Stimulated activated CD8-positive, alpha-beta memory T cell treated with anti-CD3 and anti-CD28 coated beads, Interleukin-7, amount 100 ng/mL, for 1 hour (primary cell): ENCODE measurements at places on chromosomes 11 and 22.

DNA sequence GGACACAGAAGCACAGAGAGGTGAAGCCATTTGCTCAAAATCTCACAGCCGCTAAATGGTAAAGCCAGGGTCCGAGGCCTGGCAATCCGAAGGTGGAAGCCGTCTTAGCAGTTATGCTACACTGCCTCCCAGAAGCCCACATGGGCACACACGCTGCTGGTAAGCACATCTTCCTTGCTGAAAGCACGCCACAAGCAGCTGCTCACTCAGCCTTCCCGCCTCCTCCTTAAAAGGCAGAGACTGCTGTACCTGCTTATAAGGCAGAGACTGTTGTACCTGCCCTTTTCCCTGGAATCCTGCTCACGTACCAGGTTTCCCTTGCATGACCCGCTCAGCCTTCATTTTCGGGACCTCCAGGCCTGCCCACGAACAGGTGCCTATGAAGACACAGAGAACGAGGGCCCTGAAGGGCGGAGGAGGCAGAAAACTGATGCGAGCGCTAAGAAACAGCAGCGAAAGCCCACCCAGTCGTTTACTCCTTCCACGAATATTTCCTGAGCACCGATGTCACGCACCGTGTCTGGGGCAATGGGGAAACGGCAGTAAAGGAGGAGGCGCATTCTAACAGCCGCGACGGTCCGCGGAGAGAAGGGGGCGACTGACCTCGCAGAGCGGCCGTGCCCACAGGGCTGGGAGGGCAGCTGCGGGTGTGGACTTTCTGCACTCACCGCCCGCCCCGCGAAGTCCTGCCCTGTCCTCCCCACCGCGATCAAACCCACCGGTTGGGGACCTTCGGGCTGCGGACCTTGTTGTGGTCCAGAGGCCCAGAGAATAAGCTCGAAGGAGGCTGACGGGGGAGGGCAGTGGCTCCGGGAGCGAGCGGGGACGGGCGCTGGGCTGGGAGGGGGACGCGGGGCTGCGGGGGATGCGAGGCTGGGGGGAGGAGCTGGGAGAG, 13.0 kb downstream of the SPATA19 start:
- no peak for DNase-seq

DNA sequence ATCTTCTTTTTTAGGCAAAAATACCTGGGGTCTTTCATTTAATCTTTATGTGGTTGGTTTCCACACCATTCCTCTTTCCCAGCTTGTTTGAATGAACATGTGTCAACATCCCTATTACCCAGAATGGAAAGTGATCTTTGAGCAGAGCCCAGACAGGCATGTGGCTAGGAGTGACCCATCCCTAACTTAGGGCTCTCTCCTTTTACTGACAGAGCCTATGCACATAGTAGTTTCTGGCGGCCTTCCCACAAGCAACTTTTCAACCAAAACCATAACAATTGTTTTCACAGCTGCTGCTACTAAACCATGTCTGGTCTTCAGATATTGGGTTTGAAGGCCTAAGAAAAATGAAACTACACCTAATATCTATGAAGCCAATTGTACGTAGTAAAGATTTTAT, 107.5 kb downstream of the TENM4 start:
- no peak for DNase-seq

DNA sequence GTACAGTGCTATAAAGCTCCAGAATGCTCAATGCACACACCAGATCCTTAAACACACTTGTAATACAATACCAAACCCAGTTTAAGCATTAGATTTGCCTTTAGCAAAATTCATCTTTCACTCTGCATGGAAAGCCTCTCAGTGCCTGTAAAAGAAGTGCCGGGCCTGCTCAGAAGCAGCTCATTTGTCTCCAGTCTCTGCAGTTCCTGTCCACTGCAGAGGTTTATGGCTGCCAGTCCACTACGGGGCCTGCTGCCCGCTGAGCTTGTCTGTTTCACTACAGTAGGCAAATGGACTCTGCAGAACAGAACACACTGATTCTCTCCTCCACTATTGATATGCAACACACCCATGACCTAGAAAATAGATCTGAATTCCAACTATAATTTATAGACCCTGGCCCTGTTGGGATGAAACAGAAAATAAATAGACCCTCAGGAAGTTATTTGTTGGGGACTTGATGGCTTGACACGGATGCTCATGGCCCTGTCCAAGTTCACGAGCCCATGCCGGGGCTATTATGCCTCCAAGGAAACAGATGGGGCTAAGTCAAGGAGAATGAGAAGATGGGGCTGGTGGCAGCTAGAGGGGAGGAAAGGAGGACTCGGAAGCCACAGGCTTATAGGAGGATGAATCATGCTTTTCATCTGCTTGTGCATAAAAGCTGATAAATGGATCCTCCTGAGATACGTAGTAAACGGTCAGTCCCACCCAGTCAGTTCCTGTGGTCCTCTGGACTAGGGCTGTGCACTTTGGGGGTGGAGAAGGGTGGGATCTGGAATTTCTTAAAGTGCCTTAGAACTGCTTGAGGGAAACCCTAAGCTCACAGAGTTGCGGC, 416.8 kb upstream of the TENM4 start:
- DNase-seq = no peak

GRCh38 chr11:133808393-133809140, 36.7 kb downstream of the SPATA19 start:
- no peak for DNase-seq

GRCh38 chr11:101974255-101974654, 57.9 kb upstream of the ANGPTL5 start:
- no peak for DNase-seq

- DNase-seq = no peak
Measured at GRCh38 chr11:58392746-58393145, 13.9 kb downstream of the OR5B3 start.

DNA sequence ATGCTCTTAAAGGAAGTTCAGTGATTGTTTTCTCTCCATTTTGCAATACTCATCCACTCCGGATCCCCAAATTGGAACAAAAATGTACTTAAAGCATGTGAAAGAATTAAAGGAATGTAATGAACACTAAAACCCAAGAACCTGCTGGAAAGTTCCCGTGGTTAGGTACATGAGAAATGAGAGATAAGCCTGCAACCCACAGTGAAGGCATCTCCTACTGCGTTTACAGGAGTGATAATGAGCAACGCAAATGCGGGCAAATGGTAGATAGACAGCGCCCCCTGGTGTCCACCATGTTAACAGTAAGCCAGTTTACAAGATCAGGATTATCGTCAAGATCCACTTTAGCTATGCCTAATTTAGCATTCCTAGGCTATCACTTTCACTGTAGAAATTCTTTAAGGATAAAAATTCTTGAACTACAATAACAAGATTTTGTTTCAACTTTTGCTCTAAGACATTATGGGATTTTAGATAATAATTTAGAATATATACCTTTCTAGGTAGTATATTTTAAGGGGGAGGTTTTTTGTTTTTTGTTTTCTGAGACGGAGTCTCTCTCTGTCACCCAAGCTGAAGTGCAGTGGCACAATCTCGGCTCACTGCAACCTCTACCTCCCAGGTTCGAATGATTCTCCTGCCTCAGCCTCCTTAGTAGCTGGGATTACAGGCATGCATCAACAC, 29.9 kb downstream of the ALG9 start:
- DNase-seq = peak; percentile 82

GRCh38 chr11:102239911-102240310, 77.4 kb upstream of the BIRC3 start:
- no peak for DNase-seq

DNA sequence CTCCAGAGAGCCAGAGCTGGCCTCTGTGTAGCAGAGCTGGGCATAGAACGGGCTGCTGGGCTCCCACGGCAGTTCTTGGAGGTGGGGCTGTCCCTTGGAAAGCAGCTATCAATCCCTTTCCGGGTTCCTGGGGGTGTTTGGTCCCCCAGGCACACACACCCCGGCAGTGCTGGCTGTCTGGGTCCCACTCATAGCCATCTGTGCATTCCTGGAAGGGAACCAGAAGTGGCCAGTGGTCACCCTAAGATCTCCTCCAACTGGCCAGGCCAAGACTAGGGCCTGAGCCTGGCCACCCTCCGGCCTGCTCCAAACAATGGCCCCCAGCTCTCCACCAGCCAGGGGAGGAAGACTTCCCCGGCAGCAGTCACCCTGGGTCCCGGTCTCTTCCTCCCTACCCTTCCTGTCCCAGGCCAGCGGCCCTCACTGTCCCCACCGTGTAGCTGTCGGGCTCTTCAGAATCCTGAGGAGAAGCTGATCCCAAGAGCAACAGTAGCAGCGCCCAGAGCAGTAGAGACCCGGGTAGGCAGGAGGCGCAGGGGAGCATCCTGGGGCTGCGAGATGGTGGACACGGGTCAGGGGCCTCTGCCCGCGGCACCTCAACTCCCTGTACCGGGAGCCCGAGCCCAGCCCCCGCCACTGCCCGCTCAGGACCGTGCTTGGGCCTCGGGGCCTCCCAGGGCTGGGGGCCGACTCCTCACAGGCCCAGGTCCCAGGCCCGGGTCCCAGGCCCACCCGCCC, 620 bp downstream of the EFEMP2 start:
- DNase-seq = no peak

DNA sequence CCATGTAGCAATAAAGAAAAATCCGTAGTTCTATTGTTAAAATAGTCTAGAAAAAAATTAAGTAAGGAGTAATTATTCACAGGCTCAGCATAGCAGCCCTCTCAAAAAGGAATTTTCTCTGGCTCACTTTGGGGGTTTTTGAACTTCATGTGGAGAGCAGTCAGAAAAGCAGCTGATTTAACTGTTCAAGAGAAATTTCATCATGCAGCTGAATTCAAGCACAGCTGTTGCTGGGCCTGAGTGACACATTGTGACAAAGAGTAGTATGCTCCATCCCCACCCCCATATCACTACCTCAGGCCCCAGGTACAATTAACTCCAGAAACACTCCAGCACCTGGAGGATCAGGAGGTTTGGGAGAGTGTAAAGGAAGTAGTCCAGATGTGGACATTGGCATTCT, 272.1 kb downstream of the FAM76B start:
- DNase-seq = no peak

GRCh38 chr22:46131151-46131587, 19.2 kb upstream of the PPARA start:
- DNase-seq = no peak

DNA sequence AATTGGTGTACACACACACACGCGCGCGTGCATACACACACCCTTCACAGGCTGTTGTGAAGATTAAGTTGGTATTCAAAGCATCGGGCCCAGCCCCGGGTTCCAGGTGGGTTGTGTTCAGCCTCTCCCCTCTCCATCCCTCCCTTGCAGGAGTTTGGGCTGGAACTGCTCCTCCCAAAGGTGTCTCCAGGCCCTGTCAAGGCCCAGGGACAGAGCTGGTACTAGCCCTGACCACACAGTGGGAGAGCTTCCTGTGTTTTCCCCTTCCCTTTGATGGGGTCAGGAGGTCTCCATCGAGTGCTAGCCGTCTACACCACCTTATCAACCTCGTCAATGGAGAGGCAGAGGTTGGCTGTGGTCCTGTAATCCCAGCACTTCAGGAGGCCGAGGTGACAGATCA, 36.5 kb upstream of the CSNK1E start:
- DNase-seq = no peak

GRCh38 chr22:24594569-24595120, 1.8 kb upstream of the LRRC75B start:
- no peak for DNase-seq

DNA sequence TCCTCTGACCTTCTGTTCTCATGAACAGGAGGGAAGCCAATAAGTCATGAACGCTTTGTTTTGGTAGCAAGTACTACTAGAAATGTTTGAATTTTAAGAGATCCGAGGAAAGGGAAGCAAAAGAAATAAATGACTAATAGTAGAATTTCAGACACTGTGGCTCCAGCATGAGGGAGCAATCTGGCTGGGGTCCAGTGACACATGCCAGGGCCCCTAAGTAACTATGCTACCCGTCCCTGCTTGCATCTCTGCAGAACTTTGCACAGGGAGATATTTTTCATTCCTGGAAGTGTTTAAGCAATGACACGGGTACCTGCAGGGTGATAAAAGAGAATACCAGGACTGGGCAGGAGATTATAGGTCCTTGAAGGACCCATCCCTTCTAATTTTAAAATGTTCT, 7.3 kb upstream of the ADAMTS8 start:
- DNase-seq = no peak

DNA sequence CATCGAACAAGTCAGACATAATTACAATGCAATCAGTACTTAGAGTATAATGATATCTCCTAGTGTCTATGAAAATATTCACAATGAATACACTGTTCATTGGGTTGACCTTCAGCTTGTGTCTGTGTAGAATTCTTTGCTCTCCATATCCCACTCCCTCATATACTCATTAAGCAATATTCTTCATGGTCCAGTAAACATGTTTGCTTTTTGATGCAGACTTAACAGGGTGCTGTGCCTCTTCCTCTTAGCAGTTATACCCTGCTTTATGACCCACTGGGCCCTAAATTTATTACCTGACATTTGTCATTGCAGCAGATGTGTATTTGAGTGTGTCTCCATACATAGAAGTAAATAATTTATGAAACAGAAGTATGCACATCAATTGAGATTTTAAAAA, 352.5 kb upstream of the CCDC179 start:
- no peak for DNase-seq

GRCh38 chr11:10441652-10442503, 13.2 kb upstream of the AMPD3 start:
- DNase-seq = no peak

- DNase-seq = no peak
Measured at GRCh38 chr22:38696606-38697424, 3.9 kb downstream of the JOSD1 start.

DNA sequence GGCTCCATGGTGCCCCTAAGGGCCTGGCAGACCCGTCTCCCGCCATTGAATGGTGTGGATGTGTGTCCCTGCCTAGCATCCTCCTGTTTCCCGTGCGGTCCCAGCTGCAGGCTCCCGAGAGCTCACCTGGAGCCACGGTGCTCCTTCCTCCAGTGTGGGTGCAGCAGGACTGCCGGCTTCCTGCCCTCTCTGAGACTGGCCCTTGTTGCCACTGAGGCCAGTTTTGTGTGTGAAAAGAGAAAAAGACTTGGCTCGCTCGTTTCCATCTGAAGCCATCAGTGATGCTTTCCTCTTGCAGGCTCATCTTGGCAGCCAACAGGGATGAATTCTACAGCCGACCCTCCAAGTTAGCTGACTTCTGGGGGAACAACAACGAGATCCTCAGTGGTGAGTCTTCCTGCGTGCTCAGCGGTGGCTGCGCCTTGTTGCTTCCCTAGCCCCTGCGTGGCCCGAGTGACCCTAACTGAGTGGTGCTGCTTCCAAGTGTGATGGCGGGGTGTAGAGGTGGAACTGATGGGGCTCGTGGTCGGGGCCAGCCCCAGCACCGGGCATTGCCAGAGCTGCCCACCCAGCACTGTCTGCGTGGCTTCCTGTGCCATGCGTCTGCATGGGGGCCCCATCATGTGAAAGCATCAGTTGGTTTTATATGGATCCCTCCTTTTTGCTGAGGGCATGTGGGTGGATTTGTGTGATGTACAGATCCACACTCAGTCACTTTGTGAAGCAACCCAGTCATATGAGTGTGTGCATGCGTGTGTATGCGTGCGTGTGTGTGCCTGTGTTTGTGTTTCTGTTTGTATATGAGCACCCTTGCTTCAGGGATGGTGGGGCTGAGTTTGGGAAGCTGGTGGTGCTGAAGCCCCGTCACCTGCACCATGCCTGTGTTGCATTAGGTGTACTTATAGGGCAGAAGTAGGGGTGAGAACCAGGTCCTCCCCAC, 22.4 kb downstream of the TANGO2 start:
- no peak for DNase-seq

DNA sequence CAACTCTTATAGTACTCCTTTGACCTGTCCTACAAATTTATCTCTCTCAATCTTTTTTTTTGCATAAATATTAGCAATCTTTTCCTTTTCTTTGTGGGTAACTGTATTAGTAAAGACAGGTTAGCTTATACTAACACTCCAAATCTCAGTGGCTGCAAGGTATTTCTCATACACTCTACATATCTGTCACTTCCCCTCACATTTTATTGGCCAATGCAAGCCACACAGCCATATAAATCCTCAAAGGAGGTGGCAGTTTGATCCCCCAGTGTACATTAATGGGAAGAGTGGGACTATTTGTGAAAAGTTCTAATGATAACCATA, 42.6 kb upstream of the EED start:
- DNase-seq = no peak
